ENCODE measurements at places on chromosomes 1 and 21. TPM values are rescaled to one million over a fixed set of nuclear protein-coding genes. Genes with fewer than 3 reads are reported as not detected.
A peak's percentile ranks its signal among the peaks of the same experiment; 100 is the strongest.

DNA sequence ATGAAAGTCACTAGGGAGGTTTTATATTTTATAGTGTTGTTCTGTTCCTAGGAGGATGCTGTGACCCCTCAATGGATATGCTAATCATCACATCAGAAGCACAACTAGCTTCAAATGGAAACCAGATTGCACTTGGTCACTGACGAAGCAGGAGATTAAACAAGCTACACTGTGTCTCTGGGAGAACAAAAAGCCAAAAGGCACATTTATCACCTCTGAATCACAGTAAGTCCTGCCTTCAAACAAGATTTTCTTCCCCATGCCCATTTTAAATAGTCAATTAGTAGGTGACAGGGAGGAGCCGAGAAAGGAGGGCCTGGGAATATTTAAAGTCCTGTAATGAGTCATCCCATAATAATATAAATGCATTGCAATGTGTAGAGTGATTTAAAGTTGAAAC, 38.1 kb downstream of the RGS2 start:
- H3K27ac ChIP-seq = no peak overlapping the region
- no peaks in the 10 kb centered on the region for H3K27me3 ChIP-seq
- no peaks in the 10 kb centered on the region for H3K4me1 ChIP-seq
- no peak for DNase-seq

BCAR3 gene
- total RNA-seq = 5.6 TPM

FGR gene
- total RNA-seq = not detected

DNA sequence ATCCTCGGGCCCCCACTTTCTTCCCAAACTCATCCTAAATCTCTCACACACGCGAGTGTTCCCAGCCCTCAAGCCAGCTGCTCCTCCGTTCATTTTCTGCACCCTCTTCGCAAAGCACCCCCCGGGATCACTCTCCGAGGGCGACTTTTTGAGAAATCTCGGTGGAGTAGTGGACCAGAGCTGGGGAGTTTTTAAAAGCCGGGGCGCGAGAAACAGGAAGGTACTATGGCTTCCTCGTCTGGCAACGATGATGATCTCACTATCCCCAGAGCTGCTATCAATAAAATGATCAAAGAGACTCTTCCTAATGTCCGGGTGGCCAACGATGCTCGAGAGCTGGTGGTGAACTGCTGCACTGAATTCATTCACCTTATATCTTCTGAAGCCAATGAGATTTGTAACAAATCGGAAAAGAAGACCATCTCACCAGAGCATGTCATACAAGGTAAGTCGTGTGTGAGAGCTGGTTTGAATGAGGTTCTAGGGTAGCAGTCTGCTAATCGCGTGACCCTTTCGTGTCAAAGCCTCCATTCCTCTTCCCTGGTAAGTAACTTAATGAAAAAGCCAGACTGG, 800 bp downstream of the DR1 start:
- H3K27me3 ChIP-seq = no peaks in the 10 kb centered on the region
- H3K27ac ChIP-seq = no peak overlapping the region
- no peak for DNase-seq
- peaks cover 2% of the 10 kb centered on the region for H3K4me1 ChIP-seq

DNA sequence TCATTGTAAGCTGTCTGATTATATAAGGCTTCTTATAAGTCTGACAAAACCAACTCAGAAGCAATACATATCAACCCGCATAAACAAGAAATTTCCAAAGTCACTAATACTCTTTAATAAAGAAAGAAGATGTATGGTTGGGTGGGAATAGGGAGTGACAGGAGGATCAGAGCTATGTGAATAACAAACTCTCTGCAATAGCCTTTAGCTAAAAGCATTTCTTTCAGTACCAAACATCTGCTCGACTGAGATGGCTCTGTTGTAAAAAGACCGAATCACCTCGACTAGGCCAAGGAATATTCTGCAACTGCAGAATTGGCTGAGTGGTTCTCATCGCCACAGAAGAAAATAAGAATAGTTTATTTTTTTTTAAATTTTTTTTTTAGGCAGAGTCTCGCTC, 39.3 kb upstream of the MUTYH start:
- no peaks in the 10 kb centered on the region for H3K27me3 ChIP-seq
- H3K36me3 ChIP-seq = no peaks in the 10 kb centered on the region
- DNase-seq = no peak
- H3K4me1 ChIP-seq = no peaks in the 10 kb centered on the region
- no peak overlapping the region for H3K4me3 ChIP-seq

ASPM gene
- total RNA-seq = 32.4 TPM

OR2T35 gene
- not detected for total RNA-seq

- no peaks in the 10 kb centered on the region for H3K27me3 ChIP-seq
- H3K27ac ChIP-seq = no peak overlapping the region
- DNase-seq = no peak
- H3K36me3 ChIP-seq = no peaks in the 10 kb centered on the region
- no peaks in the 10 kb centered on the region for H3K4me1 ChIP-seq
Measured at GRCh38 chr1:238141353-238141752, 250.6 kb upstream of the ZP4 start.

DNA sequence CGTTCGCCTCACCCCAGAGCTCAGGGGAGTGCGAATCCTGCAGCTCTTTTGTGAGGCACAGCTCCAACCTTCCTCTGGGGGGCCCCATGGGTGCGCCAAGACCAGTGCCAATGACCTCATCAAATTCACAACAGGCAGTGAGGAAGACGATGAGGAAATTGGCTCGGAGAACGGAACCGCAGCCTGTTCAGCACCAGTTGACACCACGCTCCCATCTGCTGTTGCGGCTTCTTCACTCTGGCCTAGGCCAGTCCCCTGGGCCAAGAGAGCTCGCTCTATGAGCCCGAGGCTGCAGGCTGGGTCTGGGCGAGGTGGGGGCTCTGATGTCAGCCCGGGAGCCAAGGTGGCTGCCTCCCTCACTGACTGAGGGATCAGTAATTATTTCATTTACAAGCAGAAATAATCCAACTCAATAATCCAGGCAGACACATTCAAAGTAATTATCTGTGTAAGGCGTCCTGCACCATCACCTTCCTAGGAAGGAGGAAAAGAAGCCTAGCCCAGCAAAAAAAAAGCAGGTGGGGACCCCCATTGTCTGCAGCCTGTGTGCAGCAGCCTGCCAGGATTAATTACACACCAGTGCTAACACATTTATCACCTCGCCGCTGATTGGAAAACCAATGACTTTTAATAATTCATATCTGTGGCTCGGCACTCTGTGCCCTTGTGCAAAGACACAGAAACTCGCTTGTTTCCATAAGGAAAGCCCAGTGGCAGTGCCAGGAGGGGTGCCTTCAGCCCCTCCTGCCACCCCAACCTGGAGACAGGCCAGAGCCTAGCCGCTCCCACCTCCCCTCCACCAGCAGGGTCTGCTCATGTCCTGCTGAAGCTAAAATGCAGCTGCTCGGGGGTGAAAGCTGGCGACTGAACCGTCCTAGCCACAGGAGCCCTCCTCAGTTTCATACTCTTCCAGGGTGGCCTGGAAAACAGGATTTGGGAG, 1.9 kb downstream of the PLEKHA6 start:
- H3K27me3 ChIP-seq = no peaks in the 10 kb centered on the region
- no peak overlapping the region for H3K27ac ChIP-seq
- H3K4me1 ChIP-seq = peaks cover 3% of the 10 kb centered on the region
- H3K36me3 ChIP-seq = no peaks in the 10 kb centered on the region
- peak overlapping the region; percentile 38 for H3K4me3 ChIP-seq

GUCA2B gene
- not detected for total RNA-seq

LCE1D gene
- not detected for total RNA-seq

- H3K27ac ChIP-seq = no peak overlapping the region
- no peak for DNase-seq
Measured at GRCh38 chr1:163661391-163661790, 339.6 kb downstream of the NUF2 start.

GRCh38 chr1:184225283-184226099, 161.3 kb upstream of the C1orf21 start:
- H3K4me1 ChIP-seq = no peaks in the 10 kb centered on the region
- H3K27ac ChIP-seq = no peak overlapping the region

Measured in H9 (cell line).